IgD-negative memory B cell (primary cell): ENCODE measurements at places on chromosomes 7 and 10. TPM values are rescaled to one million over a fixed set of nuclear protein-coding genes. Genes with fewer than 3 reads are reported as not detected.

LIPK gene
- polyA plus RNA-seq, result not detected

LLCFC1 gene
- not detected for polyA plus RNA-seq

ADAM22 gene
- polyA plus RNA-seq, result 0.23 TPM

TET1 gene
- 1.0 TPM for polyA plus RNA-seq

GIMAP8 gene
- polyA plus RNA-seq, result 1.4 TPM

TRIL gene
- not detected for polyA plus RNA-seq

DDC gene
- not detected for polyA plus RNA-seq

DPYSL4 gene
- not detected for polyA plus RNA-seq

GOLGA7B gene
- not detected for polyA plus RNA-seq

PDE6C gene
- polyA plus RNA-seq, result not detected
